T-helper 9 cell (primary cell): ENCODE measurements at places on chromosomes 4 and X.

GRCh38 chr4:149910177-149910576 lies 94.5 kb upstream of the IQCM start:
- no peak for DNase-seq

DNA sequence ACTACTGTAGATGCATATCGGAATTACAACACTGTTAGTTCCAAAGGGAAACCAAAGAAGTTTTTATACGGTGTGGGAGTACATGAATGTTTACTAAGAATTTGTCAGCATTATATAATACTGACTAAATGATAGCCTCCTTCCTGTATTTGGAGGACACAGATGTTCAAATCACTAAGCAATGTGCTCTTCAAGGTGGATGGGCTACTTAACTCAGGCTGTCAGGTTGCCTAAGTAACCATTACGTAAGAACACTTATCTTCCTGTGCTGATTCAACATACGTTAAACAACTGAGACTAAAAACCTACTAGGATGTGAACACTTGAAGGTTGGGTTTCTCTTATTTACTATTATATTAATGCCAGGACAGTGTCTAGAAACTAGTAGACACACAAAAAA lies 81.9 kb upstream of the HPGD start:
- DNase-seq = no peak

- DNase-seq = no peak
Measured at GRCh38 chr4:173498023-173498422, 32.0 kb downstream of the HAND2 start.

DNA sequence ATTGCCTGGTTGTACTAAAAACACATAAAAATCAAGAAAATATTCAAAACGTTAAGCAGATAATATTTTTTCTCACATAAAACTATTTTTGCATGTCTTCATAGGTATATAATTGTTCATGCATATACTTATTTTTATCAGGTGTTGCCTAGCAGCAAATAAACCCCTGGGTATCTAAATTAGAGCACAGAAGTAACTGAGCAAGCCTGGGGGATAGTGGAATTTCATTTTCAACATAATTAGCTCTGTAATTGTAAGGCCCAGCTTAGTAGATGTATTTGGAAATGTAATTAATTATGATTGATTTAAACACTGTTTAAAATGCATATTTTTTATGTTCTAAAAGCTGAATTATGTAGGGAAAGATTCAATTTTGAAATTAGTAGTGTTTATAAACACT lies 82.9 kb downstream of the ANKRD50 start:
- DNase-seq = no peak

- DNase-seq = no peak
Measured at GRCh38 chrX:151984902-151985301, 10.4 kb upstream of the GABRE start.

DNA sequence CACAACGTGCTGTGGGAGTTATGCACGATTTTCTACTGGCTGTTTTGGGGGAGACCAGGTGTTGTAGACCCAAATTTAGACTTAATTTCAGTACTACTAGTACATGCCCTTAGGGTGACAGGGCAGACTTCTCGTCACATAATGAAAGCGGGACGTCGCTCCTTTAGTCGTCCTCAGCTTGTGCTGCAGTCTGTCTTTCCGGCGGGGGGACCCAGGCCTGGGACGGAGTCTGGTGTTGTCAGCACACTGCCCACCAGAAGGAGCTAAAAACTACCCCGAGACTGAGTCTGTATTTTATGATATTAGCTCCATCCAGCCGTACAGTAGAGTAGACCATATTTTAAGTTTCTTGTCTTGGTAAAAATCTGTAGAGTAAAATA lies 35.5 kb downstream of the NOP14 start:
- DNase-seq = no peak

- DNase-seq = no peak
Measured at GRCh38 chr4:145843148-145843547, 95.5 kb downstream of the ZNF827 start.

DNA sequence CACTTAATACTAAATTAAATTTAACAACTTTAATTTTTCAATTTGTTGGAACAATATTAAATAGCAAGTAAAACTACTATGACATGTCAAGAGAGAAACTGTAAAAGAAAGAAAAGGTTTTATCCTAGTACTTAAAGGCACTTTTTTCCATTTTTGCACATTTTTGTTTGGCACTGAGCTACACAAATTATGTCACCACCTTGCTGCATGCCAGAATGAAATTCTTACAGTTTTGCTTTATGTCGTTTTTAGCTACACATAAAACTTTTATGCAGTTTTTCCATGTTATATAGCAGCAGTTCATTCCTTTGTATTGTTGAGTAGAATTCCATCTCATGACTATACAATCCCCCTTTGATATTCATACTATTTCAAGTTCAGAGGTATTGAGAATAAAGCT lies 99.1 kb upstream of the RXFP1 start:
- no peak for DNase-seq

- DNase-seq = no peak
Measured at GRCh38 chr4:156252358-156252921, 298.8 kb upstream of the CTSO start.

DNA sequence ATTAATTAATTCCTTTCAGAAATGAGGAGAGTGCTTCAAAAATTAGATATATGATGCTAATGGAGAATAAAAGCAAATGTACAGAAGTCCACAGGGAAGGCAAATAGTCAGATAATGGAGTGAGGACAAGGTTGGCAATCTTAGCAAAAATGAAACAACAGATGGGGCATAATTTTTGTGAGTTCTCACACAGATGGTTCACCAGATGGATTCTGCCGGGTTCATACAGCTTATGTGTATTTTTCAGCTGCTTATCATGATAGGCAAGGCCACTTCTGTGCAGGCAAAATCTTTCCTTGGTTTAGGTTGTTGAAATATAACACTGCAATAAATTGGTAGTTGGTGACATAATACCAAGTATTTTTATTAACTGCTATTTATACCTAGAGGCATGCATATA lies 1539.0 kb upstream of the IGFBP7 start:
- no peak for DNase-seq

GRCh38 chr4:47774079-47774478 lies 63.8 kb downstream of the CORIN start:
- no peak for DNase-seq

DNA sequence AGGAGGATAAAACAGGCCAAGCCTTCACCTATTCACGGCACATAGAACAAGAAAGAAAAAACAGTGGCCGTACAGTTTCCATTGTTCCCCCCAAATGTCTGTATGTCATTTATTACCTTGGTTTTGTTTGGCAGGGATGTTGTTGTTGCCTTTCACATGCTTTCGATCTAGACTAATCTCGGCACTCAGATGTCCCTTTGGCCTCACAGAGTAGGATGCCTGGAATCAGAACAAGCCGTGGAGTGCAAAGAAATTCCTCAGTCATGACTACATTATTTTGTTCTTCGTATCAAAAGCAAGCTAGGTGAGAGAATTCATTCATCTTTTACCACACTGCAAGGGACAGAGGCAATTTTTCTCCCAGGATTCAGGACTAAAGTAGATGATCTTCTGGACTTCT lies 106.9 kb downstream of the SMIM20 start:
- no peak for DNase-seq

GRCh38 chrX:107823456-107823855 lies 2.2 kb upstream of the MID2 start:
- DNase-seq = no peak
